ENCODE measurements at places on chromosomes 11 and 22.

GRCh38 chr11:3644817-3645235 is at the start of gene ART1:
TSS of gene ART1 (plus strand) at chr11:3645128. CDS start at chr11:3659214, 14,086 bp downstream.
- no peak for DNase-seq

- DNase-seq, result no peak
Measured at GRCh38 chr11:125332821-125333220, 163.2 kb downstream of the FEZ1 start.

- no peak for DNase-seq
Measured at GRCh38 chr11:44246726-44247125, 63.2 kb downstream of the ALX4 start.

- no peak for DNase-seq
Measured at GRCh38 chr11:27699926-27700350, 317 bp downstream of the BDNF start.

DNA sequence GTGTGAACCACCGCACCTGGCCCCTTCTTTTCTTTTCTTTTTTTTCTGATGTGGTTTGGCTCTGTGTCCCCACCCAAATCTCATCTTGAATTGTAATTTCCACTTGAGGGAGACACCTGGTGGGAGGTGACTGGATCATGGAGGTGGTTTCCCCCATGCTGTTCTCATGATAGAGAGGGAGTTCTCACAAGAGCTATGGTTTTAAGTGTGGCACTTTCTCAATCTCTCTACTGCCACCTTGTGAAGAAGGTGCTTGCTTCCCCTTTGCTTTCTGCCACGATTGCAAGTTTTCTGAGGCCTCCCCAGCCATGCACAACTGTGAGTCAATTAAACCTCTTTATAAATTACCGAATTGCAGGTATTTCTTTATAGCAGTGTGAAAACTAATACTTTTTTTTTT is 4.9 kb upstream of the TCN2 start:
- DNase-seq, result no peak

- DNase-seq, result no peak
Measured at GRCh38 chr11:107702109-107702660, 9.7 kb downstream of the SLN start.

DNA sequence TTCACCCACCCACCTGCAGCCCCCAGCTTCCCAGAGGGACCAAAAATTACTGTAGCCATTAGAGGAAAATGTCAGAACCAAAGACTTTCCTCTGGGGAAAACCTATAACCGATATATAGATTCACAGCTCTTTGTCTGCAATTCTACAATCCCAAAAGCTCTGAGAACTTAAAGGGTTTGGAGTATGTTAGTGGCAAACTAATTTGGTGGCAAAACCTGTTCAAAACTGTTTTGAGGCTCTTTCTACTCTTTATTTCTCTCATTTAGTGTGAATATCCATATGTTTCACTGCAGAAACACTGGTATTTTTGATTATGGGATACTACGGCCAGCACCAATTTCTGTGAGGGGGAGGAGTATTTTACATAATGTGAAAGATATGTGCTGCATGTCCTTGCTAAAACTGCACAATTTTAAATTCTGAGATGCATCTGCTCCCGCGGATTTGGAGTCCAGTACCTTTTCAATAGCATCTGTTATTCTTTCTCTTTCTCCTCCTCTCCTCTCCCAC is 87.5 kb upstream of the MTNR1B start:
- no peak for DNase-seq

DNA sequence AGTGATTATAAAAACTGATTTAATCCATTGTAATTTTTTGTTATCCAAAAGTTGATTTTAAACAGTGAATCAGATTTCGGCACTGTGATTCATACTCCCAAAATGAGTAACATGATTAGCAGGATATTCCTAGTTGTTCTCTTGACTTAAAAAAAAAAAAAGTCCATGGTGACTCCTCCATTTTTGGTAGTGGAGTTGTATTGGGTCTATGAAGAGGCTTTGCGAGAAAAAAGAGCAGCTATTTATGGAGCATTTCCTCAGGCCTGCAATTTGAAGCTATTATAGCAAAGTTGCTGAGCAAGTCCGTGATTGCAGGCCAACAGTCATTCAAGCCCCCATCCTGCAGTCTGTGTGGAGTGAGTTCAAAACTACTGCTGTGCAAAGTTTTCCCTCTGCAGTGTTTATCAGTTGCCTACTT is 28.8 kb downstream of the YAP1 start:
- no peak for DNase-seq

DNA sequence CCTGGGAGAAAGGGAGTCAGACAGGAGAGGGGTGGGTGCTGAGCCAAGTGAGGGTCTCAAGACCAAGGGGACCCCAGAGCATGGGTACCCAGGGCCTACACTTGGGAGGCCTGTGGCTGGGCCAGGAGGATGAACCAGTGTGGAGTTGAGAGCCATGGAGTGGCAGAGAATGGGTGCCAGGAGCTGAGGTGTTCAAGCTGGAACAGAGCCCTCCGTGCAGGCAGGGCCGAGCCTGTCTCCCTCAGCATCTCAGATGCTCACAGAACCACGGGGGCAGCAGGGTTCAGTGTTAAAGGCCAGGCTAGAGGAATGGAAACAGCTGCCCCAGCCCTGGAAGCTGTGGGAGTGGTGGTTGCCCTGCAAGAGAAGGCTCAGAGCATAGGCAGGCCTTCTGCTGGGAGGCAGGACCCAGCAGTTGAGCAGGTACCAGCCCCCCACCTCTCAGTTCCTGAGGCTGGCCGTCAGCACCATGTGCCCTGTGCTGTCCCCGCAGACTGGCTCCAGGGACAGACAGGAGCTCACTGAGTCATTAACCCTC is 32.3 kb downstream of the RSPH14 start:
- no peak for DNase-seq

GRCh38 chr22:44909241-44909640 is 100.6 kb downstream of the PHF21B start:
- DNase-seq, result no peak

DNA sequence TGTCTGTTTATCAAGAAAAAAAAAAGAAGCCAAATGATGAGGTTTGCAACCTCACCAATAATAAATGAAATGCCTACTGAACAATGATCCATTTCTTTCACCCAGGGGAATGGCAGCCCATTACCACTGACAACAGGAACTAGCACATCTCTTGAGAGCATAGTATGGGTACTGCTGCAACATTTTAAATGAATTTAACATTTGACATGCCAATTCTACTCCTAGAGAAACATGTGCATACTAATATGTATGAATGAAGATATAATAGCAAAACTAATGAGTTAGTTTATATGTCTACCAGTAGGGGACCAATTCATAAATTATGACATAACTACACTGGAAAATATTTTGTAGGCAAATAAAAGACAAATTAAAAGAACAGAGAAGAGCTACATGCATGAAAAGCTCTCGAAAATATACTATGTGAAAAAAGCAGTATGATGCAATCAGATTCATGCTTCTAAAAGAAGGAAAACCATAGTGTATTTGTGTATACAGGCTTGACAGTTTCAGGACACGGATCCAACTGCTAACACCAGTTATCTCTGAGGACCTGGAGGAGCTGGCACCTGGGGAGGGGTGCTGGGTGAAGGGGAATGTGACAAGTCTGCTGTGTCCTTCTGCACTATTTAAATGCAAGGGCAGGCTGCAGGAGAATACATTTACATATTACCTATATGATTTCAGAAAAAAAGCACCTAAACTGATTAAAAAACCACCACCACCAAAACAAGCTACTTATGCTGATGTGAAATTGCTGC is 6.9 kb downstream of the SMCO4 start:
- no peak for DNase-seq

- DNase-seq, result no peak
Measured at GRCh38 chr22:47786650-47787290, 1024.3 kb downstream of the TBC1D22A start.

DNA sequence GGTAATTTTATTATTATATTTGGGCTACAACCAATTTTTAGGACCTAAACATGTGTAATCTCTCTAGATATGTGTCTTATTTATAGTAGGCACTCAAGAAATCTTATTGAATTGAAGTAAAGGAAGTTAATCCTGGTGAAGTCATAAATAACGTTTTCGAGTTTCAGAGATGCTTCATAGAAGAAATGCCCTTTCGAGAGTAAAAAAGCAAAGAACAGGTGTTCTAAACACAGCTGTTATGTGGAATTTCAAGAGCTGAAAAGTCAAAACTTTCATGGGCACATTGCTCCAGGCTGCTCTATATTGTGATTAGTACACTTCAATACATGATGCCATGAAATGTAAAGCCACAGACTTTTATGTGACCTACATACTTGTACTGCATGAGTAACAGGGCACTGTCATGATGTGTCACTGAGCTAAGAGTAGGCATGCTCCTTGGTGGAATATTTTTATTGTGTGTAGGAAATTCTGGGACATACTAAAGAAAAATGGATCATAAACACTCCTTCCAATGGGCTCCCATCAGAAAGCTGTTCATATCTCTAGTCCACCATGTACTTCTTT is 7.2 kb upstream of the ELMOD1 start:
- no peak for DNase-seq

- no peak for DNase-seq
Measured at GRCh38 chr11:72243173-72244059, 560 bp downstream of the PHOX2A start.

- DNase-seq, result no peak
Measured at GRCh38 chr22:35008213-35008612, 57.7 kb upstream of the ISX start.

DNA sequence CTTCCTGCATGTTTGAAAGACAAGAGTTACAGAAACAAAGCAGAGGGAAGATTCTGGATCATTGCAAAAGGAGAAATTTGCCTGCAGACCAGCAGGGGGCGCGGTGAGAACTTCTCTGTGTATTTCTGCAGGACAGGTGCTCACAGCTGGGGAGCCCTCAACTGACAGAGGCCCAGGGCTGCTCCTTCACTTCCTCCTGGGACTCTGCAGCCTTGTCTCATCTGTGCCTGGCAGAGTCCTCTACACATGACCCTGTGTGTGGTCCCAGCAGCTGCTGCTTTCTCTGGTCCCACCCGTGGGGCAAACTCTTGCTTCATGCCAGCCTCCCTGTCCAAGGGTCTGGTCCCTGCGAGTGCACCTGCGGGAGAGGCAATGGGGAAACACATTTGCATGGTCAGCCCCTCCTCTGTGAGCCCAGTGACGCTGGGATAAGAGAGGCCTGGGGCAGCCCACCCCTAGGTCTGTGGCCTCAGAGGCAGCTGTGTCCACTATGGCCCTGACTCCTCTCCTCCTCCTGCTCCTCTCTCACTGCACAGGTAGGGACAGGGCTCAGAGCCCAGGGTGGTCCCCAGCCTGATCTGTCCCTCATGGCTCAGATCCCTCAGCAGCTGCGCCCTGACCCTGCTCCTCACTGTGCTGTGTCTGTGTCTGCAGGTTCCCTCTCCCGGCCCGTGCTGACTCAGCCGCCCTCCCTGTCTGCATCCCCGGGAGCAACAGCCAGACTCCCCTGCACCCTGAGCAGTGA is 43.2 kb upstream of the VPREB1 start:
- peak; percentile 35 for DNase-seq

- no peak for DNase-seq
Measured at GRCh38 chr11:68214173-68215086, 1.3 kb upstream of the KMT5B start.

DNA sequence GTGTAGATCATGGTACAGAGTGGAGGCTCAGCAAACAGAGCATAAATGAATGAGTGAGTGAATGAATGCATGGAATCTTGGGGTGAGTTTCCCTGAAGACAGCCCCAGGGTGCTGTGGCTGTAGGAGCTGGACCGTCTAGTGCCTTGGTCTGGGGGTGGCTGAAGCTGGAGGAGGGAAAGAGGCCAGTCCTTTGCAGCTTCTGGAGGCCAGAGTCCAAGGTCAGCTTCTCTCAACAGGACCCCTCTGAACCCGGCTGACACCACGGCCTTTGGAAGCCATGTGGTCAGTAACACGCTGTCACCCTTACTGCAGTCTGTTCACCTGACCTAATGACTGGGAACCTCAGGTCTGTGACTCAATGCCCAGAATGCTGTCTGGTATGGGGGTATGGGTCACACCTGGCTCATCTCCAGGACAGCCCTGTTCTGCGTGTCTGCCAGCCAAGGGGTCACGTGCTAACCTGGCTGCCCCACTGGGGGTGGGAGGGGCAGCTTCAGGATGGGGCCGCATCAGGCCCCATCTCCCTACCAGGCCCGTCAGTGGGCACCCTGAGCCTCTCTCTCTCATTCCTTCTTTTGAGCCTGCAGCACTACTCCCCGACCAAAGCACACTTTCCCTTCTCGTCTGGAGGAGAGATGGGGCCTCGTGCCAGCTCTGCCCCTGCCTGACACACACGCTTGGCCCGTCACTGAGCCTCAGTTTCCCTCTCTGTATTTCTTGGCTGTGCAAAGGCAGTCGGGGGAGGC is 24.1 kb upstream of the CHKA start:
- DNase-seq, result no peak

- DNase-seq, result no peak
Measured at GRCh38 chr11:60954421-60954820, 2.4 kb upstream of the SLC15A3 start.

- DNase-seq, result peak; percentile 30
Measured at GRCh38 chr11:2186669-2187279, 15.2 kb upstream of the TH start.

DNA sequence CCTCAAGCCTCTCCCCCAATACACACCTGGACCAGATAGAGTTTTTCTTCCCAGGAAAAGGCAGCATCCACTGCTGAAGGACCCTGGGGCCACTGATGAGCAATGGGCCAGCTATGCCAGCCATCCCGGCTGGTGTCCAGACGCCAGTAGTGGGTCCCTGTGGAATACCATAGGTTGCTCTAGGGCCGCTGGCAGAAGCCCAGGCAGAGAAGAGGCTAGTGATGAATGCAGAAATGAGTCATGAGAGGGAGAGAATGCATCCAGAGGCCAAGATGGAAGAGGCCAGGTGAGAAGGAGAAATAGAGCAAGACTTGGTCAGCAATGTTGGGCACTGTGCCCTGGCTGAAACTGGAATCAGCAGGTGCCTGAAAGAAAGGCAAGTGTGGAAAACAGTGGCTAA is 8.9 kb downstream of the HPX start:
- DNase-seq, result no peak
